ENCODE measurements at places on chromosomes 4 and X.

- DNase-seq = no peak
These were observed 542 bp downstream of the RNF150 start for GRCh38 chr4:141132709-141133145.

GRCh38 chr4:22237846-22238494, 277.9 kb downstream of the ADGRA3 start:
- no peak for DNase-seq

DNA sequence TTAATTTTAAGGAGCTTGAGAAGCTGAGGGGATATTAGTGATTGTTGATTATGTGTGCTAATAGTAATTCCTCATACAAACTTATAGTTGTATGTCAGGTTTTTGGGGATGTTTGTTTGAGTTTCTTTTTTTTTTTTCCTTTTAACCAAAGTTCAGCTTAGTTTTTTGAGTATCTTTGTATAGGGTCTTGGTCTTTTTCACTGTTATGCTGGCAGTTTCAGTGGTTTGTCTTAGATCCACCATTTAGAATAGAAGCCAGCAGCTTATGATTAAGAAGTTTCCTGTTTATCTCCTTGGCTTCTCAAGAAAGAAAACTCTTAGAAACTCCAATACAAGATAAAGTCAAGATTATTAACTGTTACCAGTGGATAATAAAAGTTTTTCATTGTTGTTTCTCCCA, 16.1 kb downstream of the CPEB2 start:
- no peak for DNase-seq

DNA sequence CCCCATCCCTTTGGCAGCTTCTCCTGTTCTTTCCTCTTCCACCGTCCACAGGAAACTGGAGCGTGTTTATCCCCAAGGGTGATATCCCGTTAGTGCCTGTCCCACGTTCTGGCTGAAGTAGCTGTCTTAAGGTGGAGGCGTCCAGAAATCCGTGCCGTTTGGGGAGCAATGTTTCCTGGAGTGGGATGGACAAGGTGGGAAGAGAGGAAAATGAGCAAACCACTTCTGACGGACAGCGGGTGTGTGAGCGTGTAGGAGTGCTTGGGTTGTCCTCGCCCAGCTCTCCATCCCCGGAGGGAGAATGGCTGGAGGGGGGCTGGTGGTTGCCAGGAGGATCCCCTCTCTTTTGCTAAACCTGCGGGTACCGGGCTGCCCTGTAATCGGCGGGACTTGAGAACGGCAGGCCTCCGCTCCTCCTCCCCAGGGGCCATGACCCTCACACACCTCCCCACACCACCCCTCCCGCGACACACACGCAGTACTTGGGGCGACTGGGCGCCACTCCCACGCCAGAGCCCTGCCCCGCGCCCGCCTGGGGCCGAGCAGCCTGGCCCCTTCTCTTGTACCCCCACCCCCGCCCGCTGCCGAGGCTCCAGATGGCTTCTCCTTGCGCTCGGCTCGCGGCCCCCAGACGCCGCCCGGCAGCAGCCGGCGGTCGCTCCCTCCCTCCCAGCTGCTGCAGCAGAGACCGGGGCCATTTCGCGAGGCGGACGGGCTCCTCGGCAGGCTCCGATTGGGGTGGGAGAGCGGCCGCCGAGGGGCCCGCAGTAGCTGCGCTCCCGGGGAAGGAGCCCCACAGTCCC, 13.9 kb upstream of the PRDM8 start:
- no peak for DNase-seq

GRCh38 chr4:148589182-148589581, 147.0 kb upstream of the NR3C2 start:
- DNase-seq = no peak

DNA sequence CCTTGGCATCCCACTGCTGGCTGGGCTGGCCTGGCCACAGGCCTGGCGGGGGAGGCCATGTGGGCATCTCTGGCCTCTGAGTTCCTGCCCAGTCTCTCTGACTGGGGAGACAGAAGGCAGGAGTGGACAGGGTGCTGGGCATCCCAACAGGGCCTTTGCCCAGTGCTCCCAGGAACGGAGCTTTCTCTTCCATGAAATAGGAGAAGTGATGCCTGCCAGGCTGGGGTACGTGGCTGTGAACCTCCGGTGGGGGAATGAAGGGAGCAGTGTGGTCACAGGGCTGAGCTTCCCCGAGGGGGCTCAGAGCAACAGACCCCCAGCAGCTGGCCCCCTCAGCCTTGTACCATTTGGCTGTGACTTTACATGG, 40.4 kb upstream of the HMX1 start:
- DNase-seq = no peak

GRCh38 chr4:19074036-19074435, 1052.5 kb upstream of the LCORL start:
- no peak for DNase-seq

GRCh38 chr4:76515975-76516843, 81.2 kb downstream of the SHROOM3 start:
- DNase-seq = no peak

- no peak for DNase-seq
These were observed 425.6 kb downstream of the PCDH18 start for GRCh38 chr4:137106733-137107132.

GRCh38 chr4:114924311-114924710, 189.1 kb downstream of the NDST4 start:
- no peak for DNase-seq

GRCh38 chrX:73913580-73913979, 350.6 kb downstream of the CHIC1 start:
- no peak for DNase-seq

DNA sequence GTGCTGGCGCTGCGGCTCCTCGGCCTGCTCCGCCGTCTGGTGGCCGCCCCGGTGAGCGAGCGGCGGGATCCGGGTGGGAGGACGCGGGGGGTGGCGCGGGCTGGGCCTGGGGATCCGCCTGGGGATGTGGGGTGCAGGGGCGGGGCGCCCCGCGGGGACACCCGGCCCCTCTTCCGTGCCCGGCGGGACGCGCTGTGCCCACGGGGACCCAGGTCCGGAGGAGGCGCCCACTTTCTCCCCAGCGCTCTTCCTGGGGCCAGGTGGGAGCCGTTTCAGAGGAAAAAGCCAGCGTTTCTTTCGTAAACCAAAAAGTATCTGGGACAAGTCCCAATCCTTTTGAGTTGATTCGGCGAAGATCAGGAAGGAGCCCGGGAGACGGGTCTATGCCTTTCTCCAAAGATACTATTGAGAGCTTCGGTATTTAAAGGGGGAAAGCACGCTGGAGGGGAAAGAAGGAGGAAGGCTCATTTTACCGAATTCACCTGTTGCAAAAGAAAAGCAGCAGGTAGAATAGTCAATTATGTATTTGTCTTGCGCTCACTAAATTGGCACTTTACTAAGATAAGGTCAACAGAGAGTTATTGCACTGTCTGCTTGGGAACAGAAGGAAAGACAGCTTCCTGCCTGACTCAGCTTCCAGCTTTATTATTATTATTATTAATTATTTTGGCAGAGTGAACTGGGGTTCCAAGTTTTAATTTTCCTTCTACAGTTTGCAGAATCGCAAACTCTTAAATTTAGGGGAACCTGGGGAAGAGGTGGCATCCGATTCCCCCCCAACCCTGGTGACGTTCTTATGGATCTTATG, 81.5 kb upstream of the CD99 start:
- peak; percentile 19 for DNase-seq

- DNase-seq = no peak
These were observed 39.9 kb upstream of the HMX1 start for GRCh38 chr4:8911316-8912088.

GRCh38 chr4:153159016-153159415, 45.2 kb upstream of the TRIM2 start:
- DNase-seq = no peak

DNA sequence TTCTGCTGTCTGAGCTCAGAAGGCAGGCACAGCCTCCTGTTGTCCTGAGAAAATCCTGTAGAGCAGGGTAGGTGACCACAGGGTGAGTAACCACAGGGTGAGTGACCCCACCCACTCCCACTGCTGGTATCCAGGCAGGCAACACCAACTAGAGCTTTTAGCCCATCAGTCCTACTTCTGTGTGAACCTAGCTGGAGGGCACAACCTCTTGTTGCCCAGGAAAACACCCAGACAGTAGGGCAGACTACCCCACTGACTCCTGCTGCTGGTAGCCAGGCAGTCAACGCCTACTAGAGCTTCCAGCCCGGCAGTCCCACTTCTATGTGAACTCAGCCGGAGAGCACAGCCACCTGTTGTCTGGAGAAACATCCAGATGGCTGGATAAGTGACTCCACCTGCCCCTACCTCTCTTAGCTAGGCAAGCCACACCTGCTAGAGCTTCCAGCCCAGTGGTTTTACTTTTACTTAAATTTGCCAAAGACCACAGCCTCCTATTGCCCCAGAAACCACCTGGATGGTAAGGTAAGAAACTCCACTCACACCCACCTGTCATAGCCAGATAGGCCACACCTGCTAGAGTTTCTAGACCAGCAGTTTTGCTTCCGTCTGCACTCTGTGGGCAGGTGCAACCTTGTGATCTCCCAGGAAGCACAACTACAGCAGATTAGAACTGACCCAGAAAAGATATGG, 371.6 kb downstream of the INPP4B start:
- peak; percentile 68 for DNase-seq

GRCh38 chr4:159282944-159283343, 180.1 kb downstream of the RAPGEF2 start:
- no peak for DNase-seq

DNA sequence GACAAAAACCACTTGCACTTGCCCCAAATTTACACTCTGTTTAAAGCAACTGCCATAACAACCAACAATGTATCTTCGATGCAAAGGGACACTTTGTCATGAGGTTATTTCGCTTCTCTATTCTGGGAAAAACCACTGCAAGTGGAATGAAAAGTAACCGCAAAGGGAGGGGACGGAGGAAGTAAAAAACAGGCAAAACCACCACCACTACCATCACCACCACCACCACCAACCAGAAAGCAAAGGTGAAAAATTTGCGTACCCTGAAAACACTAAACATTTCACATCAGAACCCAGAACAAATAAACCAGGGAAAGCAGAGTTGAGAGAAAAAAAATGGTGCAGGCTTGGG, 1.2 kb upstream of the N4BP2 start:
- no peak for DNase-seq

DNA sequence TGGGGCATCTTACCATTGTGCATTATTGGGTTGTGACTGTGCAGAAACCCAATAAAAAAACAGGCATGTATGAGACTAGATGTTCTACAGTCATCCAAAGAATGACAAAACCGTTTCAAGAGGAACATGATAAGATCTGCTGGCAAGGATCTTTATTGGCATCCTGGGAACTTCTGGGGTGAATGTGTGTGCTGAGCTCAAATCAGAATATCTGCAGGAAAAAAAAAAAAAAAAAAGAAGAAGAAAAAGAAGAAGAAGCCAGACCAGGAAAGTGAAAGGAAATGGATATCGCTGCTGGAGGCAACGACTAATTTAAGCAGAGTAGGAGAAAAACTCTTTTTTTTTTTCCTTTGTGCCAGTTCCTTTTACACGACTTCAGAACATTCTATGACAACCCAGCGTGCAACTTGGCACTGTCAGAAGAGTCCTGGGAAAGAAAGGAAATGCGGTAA, 484.2 kb upstream of the BOD1L1 start:
- DNase-seq = no peak

DNA sequence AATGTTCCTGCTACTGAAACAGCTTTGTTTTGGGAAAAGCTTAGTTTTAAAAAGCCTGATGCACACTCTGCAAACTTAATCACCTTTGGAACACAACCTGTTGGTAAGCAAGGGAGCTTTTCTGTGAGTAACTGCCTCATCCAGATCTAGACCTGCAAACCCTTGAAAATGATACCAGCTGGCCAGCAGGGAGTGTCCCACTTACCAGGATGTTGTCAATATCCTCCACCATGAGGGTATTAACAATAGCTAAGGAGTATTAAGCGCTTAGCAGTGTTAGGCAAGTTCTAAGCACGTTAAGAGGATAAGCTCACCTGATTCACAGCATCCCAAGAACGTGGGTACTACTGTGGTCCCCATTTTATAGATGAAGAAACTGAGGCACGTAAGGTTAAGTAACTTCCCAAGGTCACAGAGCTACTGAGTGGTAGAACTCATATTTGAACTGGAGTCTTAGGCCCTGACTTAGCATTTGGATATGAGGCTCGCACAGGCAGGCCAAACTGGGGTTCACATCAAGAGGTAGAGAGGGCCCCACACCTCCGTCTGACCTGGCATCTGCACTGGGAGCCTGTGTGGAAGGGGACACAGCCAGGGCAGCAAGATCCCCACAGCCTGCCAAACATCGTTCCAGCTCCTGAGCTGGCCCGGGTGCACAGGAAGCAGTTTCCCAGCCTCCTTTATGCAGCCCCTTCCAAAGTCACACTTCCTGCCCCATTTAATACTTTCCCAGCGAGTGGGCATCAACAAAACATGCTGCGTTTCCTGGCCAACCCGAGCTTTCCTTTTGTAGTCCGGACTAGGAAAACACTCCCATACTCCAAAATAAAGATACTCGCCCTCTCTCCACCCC, 32.7 kb downstream of the IRF2 start:
- DNase-seq = no peak

DNA sequence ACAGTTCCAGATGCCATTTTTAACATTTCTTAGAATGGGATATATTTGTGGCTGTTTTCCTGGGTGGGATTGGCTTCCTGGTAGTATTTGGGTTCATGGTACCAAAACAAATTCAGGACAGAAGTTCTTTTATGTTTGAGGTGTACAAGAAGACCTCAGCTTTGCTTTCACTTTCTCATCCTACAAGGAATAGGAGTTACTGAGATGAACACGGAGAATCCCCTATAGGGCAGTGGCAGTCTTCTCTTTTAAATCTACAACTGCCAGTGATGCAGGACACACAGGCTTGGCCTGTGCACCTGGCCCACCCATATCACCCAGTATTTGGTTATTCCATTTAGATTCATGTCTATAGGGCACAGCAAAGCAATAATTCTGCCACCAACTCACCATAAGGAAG, 35.2 kb downstream of the SLC10A7 start:
- no peak for DNase-seq

DNA sequence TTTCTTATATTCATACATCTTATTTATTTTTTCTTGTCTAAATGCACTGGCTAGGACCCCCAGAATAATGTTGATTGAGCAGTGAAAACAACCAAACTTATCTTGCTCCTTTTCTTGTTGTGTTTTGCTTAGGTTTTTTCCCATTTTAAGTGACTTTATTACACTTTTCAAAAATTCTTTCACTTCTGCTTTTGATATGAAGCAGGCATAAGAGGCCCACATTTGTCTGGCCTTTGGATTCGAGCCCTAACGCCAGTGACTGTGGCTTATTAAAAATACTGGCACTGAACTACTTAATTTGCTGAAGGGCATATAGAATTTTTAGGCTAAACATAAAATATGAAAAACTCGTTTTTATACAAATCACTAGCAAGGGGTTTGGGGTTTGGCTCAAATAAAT, 197.0 kb downstream of the ASB9 start:
- DNase-seq = no peak

Measured in A549 (cell line).